Left ventricle myocardium inferior (tissue), 1 donor: ENCODE measurements at places on chromosomes 13 and 19. TPM values are rescaled to one million over a fixed set of nuclear protein-coding genes. Genes with fewer than 3 reads are reported as not detected.

PDCD5 gene
- 110 TPM for total RNA-seq

C1QTNF9 gene
- 3.0 TPM for total RNA-seq

COL4A2 gene
- total RNA-seq, result 117 TPM

SPINT2 gene
- total RNA-seq, result 6.8 TPM

MEDAG gene
- 5.9 TPM for total RNA-seq

APOE gene
- 24.1 TPM for total RNA-seq

TNFRSF19 gene
- total RNA-seq, result 25.9 TPM

KLK15 gene
- not detected for total RNA-seq

STOML3 gene
- not detected for total RNA-seq

LGALS14 gene
- not detected for total RNA-seq

TTYH1 gene
- total RNA-seq, result 1.9 TPM

IZUMO2 gene
- not detected for total RNA-seq

CPT1C gene
- total RNA-seq, result 2.5 TPM

CGB1 gene
- not detected for total RNA-seq

ZGLP1 gene
- total RNA-seq, result 0.74 TPM

B3GNT8 gene
- 10.3 TPM for total RNA-seq

ZIC2 gene
- total RNA-seq, result not detected

MIA gene
- total RNA-seq, result not detected

ZNF625 gene
- total RNA-seq, result 4.0 TPM
